ENCODE measurements at places on chromosomes 2 and 18.

DNA sequence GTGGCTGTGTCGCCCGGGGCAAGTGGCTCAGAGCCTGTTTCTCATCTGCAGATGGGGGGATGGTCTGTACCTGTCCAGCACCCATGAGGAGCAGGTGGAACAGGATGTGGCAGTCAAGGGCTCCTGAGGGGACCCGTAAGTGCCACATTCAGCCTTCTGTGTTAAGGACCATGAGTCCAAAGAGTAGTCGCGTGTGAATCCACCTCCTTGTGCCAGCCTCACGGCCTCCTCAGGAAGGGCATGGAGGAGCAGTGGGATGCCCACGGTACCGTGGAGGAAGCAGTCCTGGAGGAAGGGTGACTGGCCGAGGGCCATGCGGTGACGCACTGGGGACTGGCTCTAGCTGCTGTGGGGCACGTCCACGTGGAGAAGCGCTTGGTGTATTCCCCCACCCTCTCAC, 61.1 kb downstream of the ODC1 start:
- no peak for DNase-seq

GRCh38 chr2:241188361-241189092, at the start of gene ANO7:
ANO7 (plus strand) TSS chr2:241188677; CDS start chr2:241190064, 1,387 bp downstream.
- no peak for DNase-seq

DNA sequence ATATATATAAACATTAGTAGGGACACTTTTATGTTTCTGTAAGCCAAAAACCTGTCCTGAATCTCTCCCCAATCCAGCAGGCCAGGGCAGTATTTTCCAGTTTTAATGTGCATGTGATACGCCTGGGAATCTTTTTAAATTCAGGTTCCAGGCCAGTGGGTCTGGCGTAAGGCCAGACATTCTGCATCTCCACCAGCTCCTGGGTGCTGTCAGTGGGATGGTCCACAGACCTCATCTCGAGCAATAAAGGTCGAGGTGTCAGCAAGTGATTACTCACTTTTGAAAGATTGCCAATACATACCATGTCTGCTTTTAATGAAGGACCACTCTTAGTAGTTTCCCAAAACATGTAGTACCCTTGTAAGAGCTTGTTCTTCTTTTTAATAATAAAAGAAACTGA, 189.9 kb upstream of the SH3BP4 start:
- DNase-seq: no peak

DNA sequence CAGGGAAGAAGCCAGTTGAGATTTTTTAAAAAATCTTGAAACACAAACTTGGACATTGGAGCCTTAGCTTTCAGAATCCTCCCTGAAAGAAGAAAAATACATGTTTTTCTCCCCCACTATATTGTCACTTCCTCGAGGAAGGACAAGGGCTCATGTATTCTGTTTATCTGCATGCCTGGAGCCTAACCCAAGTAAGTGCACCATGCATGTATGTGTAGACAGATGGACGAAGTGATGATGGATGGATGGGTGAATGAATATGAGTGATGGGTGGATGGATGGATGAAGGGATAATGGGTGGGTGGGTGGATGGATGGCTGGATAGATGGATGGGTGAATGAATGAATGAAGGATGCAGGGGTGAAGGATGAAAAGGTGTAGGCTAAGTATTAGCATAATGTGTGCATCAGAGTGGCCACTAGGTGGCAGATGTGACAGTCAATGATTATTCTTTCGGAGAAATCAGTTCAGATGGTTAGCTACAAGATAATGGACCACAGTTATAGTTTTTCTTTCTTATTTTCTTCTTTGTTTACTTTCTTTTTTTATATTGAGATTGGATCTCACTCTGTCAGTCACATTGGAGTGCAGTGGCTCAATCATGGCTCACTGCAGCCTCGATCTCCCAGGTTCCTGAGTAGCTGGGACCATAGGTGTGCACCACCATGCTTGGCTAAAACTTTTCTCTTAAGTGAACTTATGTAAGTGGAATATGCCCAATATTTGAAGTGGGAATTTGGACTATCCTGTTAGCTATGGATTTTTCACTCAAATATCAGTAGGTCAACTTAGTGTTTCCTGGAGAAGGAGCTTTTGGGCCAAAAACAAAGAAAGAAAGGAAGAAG, 18.5 kb upstream of the CCDC93 start:
- no peak for DNase-seq

- DNase-seq: no peak
Measured at GRCh38 chr2:179744401-179744800, 117.0 kb downstream of the ZNF385B start.

DNA sequence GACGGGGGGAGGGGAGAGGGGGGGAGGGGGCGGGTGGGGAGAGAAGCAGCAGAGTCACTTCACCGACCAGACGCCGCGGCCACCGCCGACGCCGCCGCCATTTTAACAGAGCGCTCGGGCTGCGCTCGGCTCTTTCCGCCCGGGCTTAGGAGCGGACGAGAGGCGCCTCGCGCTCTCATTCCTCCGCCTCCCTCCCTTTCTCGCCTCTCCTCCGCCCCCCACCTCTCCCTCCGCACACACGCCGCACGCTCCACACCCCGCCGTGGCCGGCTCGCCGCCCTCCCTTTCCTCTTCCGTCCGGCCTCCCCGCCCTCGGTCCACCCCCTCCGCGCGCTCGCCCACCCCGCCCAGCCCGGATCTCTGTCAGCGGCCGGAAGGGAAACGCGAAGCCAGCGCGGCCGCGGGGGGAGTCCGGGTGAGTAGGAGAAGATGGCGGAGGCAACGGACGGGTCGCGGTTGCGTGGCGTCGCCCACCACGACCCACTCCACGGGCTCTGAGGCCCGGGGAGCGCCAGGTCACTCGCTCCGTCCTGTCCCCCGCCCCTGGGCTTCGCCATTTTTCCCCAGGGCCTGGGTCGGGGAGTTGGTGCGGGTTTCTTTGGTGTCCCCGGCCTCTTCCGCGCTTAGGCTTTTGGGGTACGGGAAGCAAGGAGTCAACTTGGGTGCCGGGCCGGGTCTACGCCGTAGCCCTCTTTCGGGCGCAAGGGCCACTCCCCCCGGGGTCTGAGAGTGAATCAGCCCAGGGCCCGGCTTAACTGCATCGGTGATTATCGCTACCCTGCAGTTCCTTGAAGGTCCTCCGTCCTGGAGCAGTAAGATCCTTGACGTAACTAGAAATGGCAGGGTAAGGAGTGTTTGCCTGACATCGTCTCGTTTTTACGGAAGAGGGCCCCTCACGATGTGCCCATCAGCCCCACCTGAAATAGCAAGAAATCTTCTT, at the start of gene USP34:
TSS of gene USP34 (minus strand) at position 123 of the 940 bp plus-strand sequence. CDS start 395 bp downstream, outside the sequence.
- peak; percentile 95 for DNase-seq

GRCh38 chr2:100541404-100541803, 21.4 kb upstream of the PDCL3 start:
- no peak for DNase-seq

- no peak for DNase-seq
Measured at GRCh38 chr2:233351423-233351822, 2.9 kb upstream of the DGKD start.

- no peak for DNase-seq
Measured at GRCh38 chr18:33277431-33277830, 163.1 kb downstream of the CCDC178 start.

DNA sequence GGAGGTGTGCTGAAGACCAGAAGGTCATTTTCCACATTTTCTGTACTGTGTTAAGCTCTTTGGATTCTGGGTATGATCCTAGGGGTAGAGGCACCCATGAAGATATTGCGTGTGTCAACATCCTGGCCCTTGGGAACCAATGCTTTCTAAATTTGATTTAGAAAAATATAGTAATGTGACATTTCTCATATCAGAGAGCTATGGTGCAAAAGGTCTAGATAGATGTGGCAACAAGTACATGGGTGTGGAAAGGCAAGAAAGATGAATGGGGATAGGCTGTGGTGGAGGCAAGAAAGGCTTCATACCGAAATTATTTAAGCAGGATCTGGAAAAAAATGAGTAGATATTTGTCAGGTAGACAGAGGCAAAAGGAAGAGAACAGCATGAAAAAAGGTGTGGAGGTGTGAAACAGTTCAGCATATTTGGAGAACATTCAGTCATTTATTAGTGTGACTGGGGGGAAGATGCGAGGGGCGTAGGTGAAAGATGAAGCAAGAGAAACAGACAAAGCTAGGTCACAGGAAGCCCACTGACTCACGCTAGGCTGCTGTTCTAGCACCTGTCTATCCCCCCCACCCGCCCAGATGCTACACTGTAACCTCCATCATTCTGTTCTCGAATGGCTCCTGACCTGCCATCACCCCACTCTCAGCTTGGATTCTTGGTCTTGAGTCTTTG, 11.7 kb downstream of the DOK1 start:
- DNase-seq: no peak

DNA sequence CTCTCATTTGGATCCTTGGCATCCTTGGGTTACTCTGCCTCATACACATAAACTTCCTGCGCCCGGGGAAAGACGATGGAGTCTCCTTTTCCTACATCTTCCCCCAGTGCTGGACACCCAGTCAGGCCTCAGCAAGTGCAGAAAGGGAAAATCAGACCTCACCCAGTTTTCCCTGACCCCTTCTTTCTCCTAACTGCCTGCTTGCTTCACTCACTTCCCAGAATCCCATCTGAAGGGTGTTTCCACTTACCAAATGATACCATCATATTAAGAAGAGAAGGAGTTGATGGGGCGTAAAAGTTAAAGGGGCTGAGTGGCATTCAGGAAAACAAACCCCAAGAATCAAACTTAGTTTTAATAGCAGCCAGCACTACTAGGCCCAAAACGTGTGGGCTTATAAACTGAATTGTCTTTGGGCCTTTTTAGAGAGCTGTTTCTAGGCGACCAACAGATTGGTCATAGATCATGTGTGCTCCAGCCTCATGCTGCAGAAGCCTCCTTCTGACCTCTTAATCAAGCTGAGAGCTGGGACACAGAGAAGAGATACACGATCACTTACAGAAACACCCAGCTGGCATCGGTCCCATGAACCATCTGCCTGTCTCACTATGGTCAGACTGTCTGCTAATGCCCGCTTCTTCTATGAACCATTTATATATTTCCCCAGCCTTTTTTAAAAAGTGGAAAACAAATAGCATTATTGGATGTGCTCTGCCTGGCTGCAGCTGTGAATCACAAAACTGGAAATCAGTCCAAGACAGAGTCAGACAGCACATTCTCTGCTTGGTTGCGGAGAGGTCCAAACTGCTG, 165.7 kb upstream of the SLC14A2 start:
- DNase-seq: peak; percentile 10

DNA sequence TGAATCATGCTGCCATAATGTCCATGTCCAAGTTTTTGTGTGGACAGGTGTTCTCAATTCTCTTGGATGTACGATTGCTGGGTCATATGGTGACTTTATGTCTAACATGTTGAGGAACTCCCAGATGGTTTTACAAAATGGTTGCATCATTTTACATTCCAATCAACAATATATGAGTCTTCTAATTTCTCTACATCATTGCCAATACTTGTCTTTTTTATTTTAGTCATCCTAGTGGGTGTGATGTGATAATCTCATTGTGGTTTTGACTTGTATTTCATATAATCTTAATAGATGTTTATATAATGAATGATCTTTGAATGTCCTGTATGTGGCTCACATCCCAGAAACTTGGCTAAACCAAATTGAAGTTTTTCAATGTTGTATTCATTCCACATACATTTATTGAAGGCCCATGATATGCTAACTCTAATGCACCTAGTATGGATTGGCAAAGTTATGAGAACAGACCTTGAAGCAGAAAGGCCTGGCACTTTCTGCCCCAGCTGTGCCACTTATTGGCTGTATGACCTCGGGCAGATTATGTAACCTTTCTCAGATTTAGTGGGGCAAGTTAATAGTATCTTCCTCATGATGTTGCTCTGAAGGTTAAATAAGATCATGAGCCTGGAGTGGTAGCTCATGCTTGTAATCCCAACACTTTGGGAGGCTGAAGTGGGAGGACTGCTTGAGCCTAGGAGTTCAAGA, 205.4 kb downstream of the RAB3GAP1 start:
- DNase-seq: no peak

DNA sequence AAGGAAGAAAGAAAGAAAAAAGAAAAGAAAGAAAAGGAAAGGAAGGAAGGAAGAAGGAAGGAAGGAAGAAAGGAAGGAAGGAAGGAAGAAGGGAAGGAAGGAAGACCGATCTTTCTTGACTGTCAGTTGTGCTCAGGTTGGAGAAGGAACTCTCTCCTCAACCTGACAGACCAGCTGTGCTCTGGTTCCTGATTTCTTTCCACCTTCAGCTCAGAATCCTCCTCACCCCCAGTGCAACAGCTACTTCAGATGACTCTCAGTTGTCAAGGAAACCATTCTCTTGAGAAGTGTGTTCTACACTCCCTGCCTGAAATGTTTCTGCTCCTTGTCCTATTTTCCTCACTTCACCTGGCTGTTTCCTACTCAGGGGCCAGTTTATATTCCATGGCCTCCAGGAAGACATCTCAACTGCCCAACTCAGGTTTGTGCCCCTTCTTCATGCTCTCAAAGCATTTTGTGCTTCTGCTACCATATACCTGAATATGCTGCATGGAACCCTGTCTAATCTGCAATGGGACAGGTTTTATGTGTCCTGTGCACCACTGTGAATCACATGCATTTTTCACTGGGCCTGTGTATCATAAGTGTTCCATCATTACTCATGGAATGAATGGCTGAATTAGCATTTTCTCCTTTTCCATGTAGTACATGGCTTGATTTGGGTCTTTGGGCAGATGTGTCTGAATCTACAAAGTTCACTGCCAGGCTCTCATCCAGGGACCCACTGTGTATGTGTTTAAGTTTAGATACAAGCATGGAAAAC, 32.8 kb upstream of the DOCK10 start:
- no peak for DNase-seq

- no peak for DNase-seq
Measured at GRCh38 chr2:36329251-36329650, 26.3 kb upstream of the CRIM1 start.

- DNase-seq: no peak
Measured at GRCh38 chr2:20168727-20169696, 55.9 kb downstream of the SDC1 start.

DNA sequence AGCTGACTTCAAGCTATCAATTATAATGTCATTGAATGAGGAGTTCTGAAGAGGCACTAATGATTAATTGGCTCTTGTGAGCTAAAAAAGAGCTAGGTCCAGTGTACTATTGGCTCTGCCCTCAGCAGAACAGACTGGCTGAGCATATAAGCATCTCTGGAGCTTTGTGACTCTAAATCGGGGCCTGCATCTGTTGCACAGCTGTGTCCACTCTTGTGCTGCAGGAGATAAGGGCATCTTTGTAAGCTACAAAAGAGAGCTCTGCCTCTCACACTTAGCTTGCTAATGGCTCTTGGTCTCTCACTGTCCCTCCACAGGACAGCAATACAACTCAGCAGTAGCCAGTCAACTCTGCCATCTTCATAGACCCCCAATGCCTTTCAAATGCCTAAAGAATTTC, 61.5 kb upstream of the L3MBTL4 start:
- no peak for DNase-seq

GRCh38 chr2:46831869-46832265, 83.7 kb downstream of the MCFD2 start:
- DNase-seq: no peak

DNA sequence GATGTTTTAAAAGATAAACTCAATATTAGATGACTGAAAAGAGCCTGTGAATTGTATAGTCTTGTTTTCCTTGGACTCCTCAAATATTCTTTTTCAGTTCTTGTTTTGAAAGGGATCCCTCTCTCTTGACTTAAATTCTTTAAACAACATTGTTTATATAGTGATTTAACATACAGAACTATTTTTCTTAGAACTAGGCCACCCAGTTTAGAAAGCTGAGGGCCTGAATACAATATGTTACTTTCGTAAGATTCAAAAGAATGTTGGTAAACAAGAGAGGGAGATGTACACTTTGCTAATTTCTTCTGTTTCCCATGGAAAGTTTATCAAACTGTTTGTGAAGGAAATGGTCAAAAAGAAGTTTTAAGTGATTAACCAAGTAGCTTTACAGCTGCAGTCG, 5.5 kb upstream of the TSPYL6 start:
- DNase-seq: no peak

Data from substantia nigra (tissue), 51 donors.